ENCODE measurements at places on chromosomes 6 and 20.
A peak's percentile ranks its signal among the peaks of the same experiment; 100 is the strongest.

- no peak for DNase-seq
Observed at GRCh38 chr20:33925867-33926266, 67.8 kb upstream of the RALY start.

- no peak for DNase-seq
Observed at GRCh38 chr6:28282926-28283325, 1.6 kb downstream of the PGBD1 start.

DNA sequence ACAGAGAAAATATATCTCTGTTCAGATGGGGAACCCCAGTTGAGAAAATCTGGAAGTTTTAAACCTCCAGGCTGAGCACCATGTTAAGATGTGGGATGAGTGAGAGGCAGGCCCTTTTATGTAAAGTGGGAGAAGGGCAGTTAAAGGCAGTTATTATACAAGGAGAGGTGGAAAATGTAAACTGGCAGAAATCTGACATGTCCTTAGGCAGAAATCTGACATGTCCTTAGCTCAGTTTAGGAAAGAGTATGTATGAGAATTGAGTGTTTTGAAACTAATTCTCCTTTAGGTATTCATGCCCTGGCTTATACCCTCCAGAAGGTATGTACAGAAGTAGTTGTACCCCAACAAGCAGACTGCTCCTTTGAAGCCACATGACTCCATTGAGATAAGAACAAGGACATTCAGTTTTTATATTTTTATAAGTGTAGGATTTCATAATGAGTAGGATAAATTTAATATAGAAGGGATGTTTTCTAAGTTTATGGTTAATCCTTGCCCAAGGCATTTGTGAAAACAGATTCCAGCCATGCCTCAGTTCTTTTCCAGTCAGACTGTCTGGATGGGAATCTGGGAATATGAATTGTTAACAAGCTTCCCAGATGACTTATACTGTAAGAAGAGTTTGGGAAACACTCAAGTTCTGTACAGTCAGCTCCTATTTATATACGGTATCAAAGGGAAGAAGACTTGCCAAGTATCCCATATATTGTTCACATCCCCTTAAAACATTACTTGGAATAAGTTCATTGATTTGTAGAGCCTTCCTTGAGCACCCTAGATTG lies 87.7 kb downstream of the SCAND1 start:
- no peak for DNase-seq

DNA sequence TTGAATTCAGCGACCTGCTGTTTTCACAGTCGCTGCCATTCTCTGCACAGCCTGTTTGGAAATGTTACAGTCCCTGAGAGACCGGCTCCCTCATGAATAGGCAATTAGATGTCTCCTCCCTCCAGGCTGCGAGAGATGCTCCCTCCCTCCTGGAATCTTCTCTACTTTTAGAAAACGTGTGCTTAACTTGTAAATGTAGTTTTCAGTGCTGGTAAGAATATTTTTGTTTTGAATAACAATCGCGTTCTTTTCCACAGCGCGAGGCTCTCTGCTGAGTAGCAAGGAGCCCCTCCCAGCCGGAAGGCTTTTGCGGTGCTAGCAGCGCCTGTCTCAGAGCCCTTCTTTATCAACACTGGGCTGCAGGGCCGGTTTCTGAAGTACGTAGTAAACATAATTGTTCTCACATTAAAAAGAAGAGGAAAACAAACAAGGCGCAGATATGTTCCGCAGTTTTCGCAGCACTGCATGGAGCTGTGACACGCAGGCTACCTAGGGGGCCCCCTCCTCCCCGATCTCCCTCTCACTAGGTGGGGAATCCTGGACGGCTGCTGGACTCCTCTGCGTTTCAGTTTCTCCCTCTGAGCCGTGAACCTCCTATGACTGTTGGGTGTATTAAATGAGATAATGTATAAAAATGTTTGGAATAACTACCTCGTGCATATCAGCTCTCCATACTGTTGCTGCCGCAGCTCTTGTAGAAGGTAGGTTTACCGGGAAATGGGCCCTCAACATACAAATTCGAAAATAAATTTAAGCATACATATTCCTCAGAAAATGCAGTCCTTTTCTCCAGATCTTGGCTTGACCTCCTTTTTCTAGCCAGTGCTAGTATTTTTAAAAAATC lies 79.0 kb upstream of the SPACA1 start:
- peak; percentile 45 for DNase-seq

- no peak for DNase-seq
Observed at GRCh38 chr20:13054011-13054410, 45.2 kb downstream of the SPTLC3 start.

- no peak for DNase-seq
Observed at GRCh38 chr20:63829603-63829944, 1.5 kb downstream of the ZBTB46 start.

GRCh38 chr20:19699180-19699971 lies 58.7 kb upstream of the RIN2 start:
- no peak for DNase-seq

DNA sequence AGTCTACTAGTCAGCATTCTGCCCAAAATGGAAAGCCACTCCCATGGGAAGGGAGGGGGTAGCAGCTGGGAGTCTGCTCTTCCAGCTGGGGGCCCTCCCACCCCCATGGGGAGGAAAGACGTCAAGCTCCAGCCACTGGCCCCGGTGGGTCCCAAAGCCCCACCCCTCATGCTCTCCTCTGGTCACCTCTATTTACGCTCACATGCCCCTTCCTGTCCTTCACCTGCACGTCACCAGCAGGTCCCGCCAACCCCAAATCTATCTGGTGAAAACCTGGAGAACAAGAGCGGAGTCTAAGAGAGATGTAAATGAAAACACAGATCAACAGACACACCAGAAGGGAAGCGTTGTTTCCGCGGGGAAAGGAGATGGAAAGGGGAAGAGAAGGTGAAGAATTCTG lies 30.0 kb upstream of the ZBP1 start:
- no peak for DNase-seq

GRCh38 chr20:3168079-3168828 lies 5.1 kb downstream of the LZTS3 start:
- DNase-seq: no peak

GRCh38 chr20:21100578-21101452 lies 5.3 kb downstream of the LINC00237 start:
- DNase-seq: no peak

DNA sequence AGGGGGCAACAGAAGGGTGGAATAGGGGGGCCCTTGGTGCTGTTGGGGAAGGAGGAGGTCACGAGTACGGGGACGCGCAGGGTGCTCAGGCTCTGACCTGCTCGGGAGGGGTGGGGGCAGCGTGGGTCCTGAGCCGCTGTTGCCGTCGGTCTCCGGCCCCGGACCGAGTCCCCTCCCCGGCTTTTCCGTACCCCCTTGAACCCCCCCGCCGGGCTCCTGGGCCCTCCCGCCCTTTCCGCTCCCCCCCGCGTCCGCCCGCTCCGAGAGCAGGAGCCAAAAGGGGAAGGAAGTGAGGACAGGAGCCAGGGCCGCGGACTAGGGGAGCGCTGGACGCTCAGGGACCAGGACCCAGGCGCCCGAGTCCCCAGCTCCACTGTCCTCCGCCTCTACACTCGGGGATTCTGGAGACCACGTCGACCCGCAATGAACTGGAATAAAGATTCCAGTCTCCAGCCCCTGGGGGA lies at the start of gene RGL2:
Gene RGL2 (minus strand): TSS at position 170 of the 464 bp plus-strand sequence. CDS start 332 bp downstream, outside the sequence.
- DNase-seq: peak; percentile 85

DNA sequence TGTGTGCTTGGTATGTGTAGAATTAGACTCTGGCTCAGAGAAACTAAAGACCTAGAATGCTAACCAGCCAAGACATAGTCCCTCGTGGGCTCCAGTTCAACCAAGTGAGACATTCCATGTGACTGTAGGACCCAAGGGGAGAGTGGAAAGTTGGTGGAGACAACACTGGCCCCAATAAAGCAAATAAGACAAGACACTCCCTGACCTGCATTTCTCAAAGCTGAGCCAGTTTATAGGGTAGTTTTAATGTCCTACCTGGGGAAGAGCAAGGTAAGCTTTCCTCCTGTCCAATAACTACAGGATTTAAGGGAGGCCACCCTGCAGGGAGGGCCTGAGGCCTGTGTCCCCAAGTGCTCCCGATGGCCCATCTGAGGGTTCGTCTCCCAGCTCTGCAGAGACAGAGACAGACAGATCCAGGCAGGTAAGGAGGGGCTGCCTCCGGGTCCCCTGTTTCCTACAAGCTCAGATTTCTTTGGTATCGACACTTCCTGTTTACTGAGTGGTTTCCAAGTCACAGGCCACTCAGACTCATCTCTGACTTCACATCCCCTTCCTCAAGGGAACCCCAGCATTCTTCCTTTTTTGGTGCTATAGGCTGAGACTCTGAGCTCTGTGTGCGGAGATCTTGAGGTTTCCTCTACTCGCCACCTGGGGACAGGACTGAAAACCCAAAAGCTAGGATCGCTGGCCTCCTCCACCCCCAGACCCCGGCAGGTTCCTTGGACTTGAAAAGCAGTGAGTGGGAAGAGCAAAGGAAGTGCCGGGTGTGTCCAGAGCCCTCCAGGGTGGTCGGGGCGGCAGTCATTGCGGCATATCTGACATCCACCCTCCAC lies 92.4 kb downstream of the PRND start:
- peak; percentile 82 for DNase-seq

DNA sequence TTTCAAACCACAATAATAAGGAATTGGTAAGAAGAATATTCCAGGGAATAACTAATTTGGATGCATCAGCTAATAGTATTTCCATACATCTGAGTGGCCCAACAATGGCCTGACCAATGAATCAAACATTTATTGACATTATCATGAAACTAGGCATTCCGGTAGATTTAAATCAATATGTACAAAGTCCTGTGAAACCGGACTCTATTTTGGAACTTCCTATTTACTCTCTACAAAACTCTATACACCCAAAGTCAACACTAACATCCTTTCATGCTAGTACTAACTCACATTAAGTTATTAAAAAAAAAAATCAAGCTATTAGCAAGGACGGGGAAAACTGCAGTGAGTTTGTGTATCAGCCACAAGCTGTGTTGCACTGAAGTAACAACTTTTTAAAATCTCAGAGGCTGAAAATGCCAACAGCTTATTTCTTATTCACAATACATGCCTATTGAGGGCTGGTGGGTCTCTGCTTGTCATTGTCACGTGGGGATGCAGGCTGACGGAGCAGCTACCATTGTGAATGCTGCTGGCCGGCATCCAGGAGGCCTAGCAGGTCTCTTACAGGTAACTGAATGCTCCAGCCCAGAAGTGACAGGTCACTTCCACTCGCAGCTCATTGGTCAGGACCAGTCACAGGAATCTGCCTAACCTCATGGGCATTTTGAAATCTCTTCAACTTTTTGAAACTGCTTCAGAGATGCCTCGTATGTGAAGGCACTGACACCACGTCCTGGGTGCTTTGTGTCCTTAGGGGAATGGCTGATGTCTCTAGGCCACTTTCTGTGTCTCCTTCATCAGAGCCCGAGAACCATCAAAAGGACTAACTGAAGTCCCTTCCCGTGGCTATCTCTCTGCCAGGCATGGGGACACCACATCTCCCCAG lies 76.3 kb downstream of the SLC22A23 start:
- DNase-seq: no peak

DNA sequence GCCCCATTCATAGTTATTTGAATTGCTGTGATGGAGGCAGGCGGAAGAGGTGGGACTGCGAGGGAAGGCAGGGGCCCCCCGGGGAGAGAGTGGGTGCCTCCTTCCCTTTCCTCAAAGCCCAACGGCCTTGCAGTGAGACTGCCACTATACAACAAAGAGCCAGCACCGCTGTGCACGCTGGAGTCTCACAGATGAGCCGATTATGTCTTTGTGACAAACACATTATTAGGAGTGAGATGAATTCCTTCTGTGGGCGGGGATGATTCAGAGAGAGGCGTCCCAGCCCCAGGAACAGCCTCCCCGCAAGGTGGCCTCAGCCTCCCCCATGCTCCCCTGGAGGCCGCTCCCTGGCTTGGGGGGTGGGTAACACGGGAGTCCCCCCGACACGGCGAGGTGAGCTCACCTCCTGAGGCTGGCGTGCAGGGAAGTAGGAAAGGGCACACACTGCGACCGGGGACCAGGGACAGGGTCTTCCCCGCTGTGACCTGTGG lies 26.7 kb downstream of the NTSR1 start:
- DNase-seq: peak; percentile 83

- no peak for DNase-seq
Observed at GRCh38 chr6:89997456-89998445, 103.5 kb downstream of the GJA10 start.

DNA sequence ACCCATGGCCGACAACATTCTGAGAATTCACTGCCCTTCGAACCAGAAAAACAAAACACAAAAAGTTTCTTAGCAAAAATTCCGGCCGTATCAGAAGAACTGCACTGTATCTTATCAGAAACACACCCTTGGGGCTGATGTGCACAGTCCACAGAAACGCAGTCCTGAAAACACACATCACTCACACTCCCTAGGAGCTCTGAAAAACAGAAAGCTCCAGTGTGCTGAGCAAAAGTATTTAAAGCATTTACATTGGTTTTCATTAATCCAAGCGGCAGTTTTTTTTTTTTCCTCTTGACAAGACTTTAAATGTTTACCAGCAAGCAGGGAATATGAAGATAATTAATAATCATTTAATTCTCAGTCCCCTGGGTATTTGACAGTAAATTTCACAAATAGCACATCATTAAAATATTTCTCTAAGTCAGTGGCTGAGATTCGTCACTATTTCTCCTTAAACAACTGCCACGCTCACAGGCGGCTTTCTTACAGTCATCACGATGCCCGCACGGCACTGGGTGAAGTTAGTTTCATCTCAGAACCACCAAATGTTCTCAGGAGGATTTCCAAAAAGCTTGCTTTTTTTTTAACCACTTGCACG lies 13.3 kb downstream of the NFATC2 start:
- DNase-seq: no peak

GRCh38 chr6:143053856-143054255 lies 6.8 kb upstream of the AIG1 start:
- no peak for DNase-seq

DNA sequence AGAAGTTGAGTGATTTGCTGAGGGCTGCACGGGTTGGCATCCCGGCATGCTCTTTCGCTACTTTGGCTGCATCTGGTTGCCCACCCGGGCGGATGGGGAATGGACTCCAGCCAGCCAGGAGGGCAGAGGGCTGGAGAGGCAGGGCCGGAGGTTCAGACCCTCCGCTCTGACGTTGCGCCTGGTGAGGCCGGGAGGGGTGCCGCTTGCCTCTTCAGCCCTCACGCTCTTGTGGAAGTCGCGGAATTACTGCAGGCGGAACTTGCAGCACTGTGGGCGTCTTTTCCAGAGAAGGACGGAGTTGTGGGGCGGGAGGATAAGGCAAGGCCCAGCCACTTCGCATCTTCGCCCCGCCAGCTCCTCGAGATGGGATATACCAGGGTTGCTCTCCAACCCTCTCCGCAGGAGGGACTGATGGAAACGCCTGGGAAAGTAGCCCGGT lies 656 bp downstream of the RTEL1 start:
- peak; percentile 30 for DNase-seq

GRCh38 chr20:4344670-4345069 lies 329.3 kb upstream of the RNF24 start:
- no peak for DNase-seq

Measured in Kasumi-1 (cell line).